Fibroblast of gingiva (primary cell): ENCODE measurements at places on chromosomes 11 and 22.

DNA sequence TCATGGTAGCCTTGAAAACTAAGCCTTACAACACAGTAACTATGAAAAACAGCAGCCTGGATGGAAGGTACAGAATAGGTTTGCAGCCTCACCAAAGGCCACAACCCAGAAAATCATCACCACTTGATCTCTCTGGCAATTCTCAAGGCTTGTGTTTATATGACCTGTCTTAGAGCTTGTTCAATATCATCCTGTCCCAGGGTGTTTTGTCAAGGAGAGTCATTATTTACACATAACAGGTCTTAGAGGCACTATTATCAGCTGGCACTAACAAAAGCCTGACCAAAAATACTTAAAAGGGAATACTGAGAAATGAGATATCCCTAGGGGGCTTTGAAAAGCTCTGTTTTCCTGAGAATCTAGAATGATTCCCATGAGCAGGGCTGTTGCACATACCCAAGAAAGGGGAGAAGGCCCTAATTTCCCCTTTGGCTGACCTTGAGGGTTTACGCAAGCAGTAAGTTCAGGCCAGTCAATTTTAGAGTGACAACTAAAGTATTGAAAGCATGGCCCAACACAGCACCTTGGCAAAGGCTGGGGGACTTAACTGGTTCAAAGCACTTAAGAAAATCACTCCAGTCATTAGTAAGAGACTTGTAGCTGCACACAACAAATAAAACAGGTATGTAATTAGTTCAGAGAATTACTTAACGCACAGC lies 7.9 kb downstream of the SC5D start:
- DNase-seq: peak; percentile 10

GRCh38 chr11:119108146-119108856 lies 1.2 kb downstream of the C2CD2L start:
- DNase-seq: no peak

GRCh38 chr11:94120946-94121345 lies 7.7 kb upstream of the PANX1 start:
- peak; percentile 9 for DNase-seq

GRCh38 chr11:101133190-101133589 lies 3.6 kb upstream of the PGR start:
- DNase-seq: no peak

DNA sequence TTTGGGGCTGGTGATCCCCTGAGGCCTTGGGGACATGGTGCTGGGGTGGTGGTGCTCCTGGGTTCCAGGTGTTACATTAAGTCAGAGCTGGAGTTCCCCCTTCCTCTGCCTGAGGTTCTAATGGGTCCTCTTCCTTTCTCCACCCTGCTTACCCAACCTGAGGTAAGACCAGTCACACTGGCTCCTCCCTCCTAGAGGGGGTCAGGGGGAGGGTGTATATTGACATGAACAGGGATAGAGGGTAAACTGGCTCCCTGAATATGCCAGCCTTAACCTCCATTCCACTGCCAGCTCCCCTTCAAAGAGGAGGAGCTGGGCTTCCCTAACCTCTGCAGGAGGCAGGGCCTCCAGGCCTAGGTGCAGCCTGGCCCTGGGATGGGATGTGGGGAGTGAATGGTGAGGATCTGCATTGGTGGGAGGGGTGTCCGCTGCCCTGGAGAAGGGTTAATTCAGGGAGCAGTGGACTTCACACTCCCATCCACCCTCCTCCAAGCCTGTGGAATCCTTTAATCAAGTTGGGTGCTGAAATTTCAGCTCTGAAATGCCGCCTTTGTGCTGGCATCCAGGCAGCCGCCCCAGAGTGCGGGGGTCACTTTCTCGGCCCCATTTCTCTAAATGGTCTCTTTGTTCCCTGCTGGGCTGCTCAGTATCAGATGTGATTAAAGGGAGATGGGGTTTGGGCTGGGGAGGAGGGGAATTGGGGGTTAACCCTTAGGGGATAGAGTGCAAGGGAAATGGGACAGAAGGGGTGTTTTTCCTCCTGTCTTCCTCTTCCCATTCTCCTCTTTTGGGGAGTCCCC lies 15.2 kb downstream of the POLR2F start:
- DNase-seq: no peak

GRCh38 chr22:31075961-31076360 lies 5.2 kb upstream of the SMTN start:
- peak; percentile 92 for DNase-seq

DNA sequence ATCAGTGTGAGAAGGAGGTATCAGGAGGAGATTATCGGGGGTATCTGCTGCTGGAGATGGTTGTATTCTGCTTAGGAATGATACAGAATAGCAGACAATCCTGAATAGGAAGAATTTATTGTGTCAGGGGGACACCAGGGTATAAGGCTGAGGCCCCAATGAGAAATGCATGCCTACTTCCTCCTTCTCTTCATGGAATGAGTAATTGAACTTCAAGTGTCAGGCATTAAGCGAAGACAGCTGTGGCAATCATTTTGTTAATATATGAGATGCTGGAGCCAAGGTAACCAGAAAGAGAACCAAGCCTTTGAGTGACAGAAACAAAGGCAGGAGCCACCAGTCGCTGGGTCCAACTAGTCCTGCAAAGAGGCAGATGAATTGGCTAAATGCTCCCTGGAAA lies 49.1 kb downstream of the KIRREL3 start:
- DNase-seq: no peak

- peak; percentile 34 for DNase-seq
Observed at GRCh38 chr11:57514538-57515331, 767 bp downstream of the SLC43A1 start.

GRCh38 chr11:45786272-45786671 lies 18.7 kb upstream of the SLC35C1 start:
- no peak for DNase-seq

- DNase-seq: no peak
Observed at GRCh38 chr11:109784536-109784935, 308.7 kb upstream of the ZC3H12C start.

GRCh38 chr22:28585324-28585723 lies 94.3 kb downstream of the TTC28 start:
- no peak for DNase-seq

GRCh38 chr22:44068422-44069191 lies 44.5 kb downstream of the PARVB start:
- DNase-seq: no peak

DNA sequence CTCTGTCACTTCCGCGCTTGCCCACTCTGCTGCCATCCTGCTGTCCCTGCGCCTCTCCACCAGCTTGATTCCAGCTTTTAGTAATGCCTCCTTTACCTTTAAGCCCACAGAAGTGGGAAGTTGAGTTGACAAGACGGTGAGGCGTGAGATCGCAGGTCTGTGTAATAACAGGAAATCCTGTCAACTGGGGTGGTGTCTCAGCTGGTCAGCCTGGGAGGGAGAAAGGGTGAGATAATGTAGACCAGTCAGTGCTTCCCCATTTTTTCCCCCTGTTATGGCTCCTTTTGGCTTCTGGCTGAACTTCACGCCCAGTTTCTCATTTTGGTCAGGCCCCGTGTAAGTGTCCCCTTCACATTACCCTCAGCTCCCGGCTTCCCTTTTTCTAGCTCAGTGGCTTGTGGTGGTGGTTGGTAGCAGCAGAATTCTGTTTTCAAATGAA lies 98.9 kb downstream of the TRAF6 start:
- no peak for DNase-seq

DNA sequence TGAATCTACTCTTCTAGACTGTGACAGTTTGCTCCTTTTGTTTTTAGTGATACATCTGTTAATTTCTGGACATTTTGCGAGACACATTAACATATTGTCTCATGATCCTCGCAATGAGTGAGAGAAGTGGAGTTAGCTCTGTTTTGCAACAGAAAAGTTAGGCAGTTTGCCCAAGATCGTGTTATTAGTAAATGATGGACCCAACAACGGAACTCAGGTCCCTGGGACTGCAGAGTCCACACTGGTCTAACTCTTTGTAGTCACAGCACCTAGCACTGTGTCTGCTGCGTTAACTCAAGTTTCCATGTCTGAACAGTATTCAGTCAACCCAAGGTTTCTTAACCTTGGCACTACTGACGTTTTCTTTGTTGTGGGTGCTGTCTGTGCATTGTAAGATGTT lies 3.2 kb downstream of the DEPDC7 start:
- no peak for DNase-seq

DNA sequence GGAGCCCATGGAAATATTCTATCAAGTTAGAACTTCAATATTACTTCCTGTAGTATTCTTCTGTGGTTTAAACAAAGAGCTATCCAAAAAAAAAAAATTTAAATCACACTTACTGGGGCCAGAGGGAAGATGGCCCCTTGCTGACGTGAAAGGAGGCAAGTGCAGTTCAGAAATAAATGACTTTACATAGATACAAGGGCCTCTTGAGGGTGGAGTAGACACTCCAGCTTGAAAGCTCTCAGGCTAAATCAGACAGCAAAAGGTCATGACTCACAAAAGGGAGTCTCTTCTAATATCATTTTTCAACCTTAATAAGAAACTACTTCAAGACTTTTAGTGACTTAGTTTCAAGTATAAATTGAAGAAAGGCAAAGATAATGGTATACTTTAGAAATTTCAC lies 1160.3 kb downstream of the FAM181B start:
- no peak for DNase-seq

DNA sequence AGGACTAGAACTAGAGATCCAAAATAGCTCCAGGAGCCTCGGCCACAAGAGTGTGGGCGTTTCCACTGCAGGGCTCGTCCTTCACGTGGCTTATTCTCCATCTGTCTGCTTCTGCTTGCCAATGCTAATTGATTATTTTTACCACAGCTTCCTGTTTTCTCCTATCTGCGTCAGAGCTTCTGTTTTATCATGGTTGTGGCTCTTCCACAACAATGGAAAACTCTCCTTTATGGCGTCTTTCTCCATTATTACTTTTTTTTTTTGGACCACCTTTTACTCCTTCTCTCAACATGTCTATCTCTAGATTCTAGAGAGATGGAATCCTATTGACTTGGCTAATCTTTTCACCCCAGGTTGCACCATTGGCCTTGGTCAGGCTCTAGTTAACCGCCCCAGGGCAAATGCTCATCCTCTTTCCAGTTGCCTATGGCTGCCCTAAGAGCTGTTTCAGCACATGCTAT lies 25.9 kb downstream of the CAT start:
- no peak for DNase-seq
